CD4-positive, alpha-beta T cell treated with Interleukin-15 for 4 hours (primary cell): ENCODE measurements at places on chromosomes 3 and 15.

DNA sequence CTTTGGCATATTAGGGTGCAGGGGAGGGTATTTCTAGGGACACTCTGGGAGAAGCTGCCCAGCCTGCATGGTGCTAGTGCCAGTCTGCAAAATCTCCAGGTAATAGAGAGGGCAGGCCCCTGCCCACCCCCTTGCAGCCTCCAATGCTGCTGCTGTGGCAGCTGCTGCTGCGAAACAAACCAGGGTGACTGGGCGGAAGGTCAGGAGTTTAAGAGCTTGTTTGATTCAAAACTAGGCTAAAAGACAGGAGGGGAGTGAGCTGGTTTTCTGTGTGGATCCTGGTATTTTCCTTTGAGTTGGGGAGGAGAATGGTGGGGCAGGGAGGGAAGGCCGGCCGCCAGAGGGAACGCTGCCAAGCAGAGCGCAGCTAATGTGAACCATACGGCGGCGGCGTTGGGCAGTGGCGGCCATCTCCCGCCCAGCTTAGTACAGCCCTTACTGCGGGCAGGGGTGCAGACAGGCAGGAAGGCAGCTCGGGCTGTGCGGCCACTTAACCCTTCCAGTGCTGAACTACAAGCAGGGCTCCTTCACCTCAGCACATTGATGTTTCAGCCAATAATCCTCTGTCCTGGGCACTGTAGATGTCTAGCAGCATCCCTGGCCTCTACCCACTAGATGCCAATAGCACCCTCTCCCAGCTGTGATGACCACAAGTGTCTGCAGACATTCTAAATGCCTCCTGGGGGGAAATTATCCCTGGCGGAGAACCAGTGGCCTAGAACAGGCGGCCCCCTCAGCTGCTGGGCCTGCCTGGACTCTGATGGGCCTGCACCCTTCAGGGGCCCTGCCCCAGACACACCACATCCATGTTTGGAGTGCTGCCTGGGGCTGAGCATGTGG is 125.7 kb downstream of the EEFSEC start:
- no peak for DNase-seq

GRCh38 chr15:40871749-40872617 is 2.1 kb downstream of the RHOV start:
- DNase-seq = no peak

DNA sequence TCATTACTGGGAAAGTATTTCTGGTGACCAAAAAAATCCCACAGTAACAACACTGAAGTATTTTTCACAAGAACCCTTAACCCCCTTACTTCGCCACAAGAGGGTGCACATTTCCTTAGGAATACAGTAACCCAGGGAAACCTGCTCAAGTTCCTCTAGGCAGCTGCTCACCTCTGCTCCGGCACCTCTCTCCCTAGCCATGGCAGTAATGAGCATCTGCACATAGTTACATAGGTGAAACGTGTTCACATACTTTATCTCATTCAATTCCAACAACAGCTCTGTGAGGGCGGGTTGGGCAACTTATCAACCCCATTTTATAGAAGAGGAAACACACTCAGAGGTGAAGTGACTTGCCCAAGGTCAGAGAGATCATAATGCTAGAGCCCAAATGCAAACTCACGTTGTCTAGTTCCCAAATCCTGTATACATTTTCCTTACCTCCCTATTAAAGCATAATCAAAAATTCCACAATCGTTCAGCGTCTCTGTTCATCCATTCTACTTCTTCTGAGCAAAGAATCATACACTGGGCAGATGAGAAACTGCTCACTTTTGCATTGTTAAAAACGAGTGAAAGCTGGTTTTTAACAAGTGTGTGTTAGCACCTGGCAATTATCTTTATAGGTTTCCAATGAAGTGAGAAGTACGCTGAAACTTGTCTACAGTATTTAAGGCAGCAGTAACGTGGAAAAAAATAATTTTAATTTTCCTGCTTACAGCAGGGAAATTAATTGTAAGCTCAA is 90.7 kb downstream of the IGF2BP2 start:
- DNase-seq = no peak

GRCh38 chr3:113339616-113340244 is 101.6 kb downstream of the CFAP44 start:
- DNase-seq = no peak

GRCh38 chr3:71511446-71511845 is 72.1 kb downstream of the FOXP1 start:
- DNase-seq = no peak

DNA sequence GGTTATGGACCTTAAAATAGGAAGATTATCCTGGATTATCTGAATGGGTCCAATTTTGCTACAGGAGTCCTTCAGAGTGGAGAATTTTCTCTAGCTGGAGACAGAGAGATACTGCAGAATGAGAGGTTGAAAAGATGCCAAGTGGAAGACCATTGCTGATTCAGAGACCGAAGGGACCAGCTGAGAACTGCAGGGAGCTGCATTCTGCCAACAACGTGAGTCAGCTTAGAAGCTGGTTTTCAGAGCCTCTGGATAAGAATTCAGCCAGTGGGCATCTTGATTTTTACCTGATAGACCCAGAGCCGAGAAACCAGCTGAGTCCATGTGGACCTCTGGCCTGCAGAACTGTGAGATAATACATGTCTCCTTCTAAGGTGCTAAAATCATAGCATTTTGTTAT is 234.0 kb downstream of the NR2F2 start:
- DNase-seq = no peak

DNA sequence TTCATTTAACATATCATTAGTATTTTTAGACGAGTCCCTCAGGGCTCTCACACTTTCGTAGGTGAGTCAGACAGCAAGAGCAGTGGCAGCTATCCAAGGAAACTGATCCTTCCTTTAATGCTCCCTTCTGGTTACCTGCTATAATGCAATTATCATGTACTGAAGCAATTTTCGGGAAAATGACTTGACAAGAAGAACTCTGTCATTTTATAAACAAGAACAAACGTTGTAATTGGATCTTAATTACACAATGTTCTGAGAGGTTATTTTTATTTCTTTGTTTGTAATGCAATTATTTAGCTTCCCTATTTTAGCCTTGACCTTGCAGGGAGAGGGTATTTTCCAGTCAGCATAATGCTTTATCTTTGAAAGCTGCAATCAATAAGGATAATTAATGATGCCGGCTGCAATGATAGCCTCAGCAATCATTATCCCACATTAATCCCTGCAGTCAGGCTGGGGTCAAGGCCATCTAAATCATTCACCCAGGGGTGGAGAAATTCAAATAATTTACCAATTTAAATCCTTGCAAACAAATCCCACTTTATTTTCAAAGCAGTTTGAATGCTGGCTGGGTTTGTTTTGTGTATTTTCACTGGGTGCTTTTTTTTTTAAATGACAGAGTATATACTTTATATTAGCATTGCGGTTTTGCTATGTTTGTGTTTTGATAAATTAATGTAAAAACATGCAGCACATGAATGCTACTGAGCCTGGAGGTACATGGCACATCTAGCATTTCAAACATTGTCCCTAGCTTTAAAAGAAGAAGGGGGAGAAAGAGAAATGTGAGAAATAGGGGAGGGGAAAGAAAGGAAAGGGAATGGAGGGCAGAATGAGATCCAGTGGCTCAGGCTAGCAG is 249.9 kb downstream of the SHOX2 start:
- DNase-seq = no peak

GRCh38 chr3:31029706-31030105 is 135.2 kb upstream of the GADL1 start:
- no peak for DNase-seq

- DNase-seq = peak; percentile 57
Measured at GRCh38 chr15:44066211-44066827, 128.8 kb downstream of the FRMD5 start.

GRCh38 chr15:25176991-25177954 is 222.5 kb downstream of the SNRPN start:
- no peak for DNase-seq

GRCh38 chr3:152258448-152259393 is 10.0 kb upstream of the MBNL1 start:
- peak; percentile 90 for DNase-seq

- peak; percentile 50 for DNase-seq
Measured at GRCh38 chr15:67783303-67783702, 42.0 kb upstream of the SKOR1 start.

GRCh38 chr15:46918462-46919140 is 798.7 kb upstream of the SEMA6D start:
- no peak for DNase-seq

DNA sequence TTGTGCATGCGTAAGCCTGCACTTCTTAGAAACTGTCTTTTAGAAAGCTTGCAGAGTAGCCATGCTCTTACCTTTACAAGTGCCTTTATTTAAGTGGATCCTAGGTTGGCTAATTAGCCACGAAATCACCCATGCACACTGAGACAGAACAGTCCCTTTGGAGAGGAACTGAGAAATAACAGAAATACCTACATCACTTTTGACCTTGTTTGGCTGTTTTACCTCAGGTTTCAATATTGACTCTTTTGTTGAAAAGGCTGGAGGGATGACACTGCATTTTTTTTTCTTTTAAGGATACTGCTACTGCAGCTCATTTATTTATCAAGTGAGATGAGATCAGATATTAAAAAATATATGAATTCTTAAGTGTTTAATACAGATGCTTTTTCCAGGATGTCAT is 155.6 kb upstream of the GOLIM4 start:
- DNase-seq = no peak

- DNase-seq = no peak
Measured at GRCh38 chr15:94701281-94701985, 470.1 kb downstream of the MCTP2 start.

DNA sequence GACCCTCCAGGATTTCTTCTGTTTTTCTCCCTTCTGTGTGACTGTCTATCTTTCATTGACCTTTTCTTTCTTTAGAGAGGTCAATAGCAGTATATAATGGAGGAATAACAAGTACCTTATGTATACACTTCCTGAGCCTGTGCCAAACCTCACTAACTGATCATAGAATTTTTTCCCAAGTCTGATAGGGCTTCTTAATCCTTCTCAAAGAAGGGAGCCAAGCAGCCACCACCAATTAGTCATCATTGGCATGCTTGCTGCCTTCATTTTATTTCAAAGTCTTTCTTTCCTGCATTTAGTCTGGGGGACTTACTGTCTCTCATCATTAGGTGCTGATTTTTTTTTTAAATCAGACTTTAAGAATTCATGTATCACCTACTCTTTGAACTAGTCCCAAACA is 327.0 kb downstream of the FEZF2 start:
- no peak for DNase-seq

DNA sequence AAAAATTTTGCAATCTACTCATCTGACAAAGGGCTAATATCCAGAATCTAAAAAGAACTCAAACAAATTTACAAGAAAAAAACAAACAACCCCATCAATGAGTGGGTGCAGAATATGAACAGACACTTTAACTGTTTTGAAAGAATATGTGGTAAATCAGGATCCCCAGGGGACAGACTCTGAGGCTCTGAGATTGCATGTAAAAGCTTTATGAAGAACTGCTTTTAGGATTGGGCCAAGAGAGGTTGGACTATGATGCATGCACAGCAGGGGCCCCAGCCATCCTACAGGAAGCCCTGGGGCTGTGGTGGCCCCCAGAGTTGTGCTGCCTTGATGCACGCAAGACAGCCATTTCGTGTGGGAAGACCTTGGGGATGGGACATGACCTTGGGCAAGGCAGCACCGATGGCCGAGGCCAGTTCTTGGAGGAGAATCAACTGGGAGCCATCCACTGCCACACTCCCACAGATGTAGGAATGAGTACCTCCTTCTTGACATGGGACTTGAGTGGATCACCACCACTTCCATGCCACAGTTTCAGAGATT is 298.1 kb upstream of the THBS1 start:
- no peak for DNase-seq

GRCh38 chr15:90029024-90029423 is 27.9 kb downstream of the ZNF710 start:
- no peak for DNase-seq

GRCh38 chr3:183317886-183318865 is 65.1 kb downstream of the B3GNT5 start:
- DNase-seq = no peak

DNA sequence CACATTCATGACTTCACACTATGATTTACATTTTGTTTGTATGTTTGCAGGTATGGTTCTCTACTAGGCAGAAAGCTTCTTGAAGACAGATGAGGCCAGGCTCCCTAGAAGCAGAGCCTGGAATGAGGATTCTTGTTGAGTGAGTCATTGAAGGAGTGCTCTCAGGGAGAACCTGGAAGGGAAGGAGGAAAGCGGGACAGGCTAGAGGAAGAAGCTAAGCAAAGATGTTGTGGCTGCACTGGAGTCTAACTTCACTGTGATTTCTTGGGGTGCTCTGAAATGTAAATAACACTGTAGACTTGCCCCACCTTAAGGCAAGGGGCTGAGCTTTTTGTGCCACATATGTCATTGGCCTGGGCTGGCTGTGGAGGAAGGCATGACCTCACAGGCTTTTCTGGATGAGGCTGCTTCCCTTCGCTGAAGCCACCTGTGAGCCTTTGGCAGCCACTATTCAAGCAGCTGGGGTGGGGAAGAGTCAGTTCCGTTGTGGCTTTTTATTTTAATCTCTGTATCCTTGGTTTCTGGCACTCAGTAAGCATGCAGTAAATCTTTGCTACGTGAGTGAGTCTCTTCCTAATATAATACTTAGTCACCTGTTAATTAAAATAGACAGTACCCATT is 307.3 kb downstream of the SV2B start:
- peak; percentile 47 for DNase-seq

DNA sequence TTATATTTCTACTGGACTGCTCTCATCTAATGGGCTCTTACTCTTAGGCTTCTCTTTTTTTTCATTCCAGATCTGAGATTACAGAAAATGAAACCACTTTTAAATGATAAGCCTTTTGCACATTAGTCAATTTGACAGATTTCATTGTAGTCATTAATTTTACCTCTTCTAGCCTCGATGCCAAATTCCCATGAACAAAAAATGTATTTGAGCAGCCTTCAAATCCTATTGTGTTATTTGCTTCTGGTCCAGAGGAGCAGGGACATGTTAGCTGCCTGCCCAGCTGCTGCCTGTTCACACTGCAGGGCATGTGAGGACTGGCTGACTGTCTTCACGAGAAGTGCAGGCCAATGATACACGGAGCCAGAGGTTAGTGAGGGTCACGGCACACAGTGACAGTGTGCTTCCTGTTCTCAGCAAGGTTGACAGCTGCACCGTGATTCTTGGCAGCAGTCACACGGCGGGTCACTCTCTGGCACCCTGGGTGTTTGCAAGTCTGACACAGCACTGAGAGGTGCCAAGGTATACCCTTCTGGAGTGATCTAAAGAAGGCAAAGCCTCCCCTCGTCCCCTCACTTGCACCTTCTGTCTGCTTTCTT is 40.8 kb downstream of the KAT2B start:
- DNase-seq = peak; percentile 57

- DNase-seq = no peak
Measured at GRCh38 chr3:185656321-185656840, 70.3 kb downstream of the SENP2 start.
